Effector memory CD4-positive, alpha-beta T cell (primary cell): ENCODE measurements at places on chromosomes 4 and X.

- no peak for DNase-seq
These were observed 78.8 kb upstream of the PRPS1 start for GRCh38 chrX:107549504-107549903.

- no peak for DNase-seq
These were observed 202.7 kb upstream of the KLF3 start for GRCh38 chr4:38461342-38461741.

DNA sequence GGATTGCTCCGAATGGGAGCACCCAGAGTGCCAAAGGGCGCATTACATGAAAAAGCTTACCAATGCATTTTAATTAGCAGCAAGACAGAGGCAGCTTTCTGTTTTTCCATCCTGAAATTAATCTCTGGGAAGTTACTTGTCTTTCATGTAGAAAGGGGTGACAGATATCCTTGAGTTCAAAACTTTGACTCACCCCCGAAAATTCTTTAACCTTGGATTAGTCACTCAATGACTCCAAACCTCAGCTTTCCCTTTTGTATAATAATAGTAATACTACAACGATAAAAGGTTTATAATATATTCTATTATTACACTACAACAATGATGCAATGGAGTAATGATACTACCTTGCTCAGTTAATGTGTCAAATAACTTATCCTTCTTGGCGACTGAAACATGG lies 126.3 kb downstream of the ADAMTS3 start:
- DNase-seq = no peak

GRCh38 chr4:72067051-72067450 lies 35.3 kb downstream of the NPFFR2 start:
- DNase-seq = no peak

GRCh38 chr4:82223715-82224114 lies 150.1 kb downstream of the HNRNPD start:
- DNase-seq = no peak

DNA sequence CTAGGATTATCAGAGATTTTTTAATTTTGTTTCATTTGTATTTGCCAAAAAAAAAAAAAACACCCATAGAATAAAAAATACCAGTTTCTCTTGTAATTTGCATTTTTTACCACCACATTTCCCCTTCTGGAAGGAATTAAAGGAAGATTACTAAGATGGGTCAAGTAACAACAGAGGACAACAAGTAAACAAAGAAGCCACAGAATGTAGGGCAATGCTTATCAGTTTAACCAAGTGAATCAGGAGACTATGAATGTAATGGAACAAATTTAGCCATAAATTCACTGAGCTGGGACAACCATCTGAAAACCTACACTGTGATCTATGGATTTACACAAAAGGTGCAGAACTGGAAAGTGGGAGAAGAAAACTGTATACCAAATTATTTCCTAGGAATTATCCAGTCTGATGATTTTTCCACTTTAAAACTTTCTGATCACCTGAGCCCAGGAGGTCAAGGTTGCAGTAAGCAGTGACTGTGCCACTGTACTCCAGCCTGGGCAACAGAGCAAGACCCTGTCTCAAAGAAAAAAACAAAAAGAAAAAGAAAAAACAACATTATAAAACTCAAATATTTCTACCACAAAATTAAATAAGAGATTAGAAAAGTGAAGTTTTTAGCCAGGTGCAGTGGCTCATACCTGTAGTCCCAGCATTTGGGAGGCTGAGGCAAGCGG lies 32.4 kb downstream of the LRBA start:
- DNase-seq = no peak
